ENCODE measurements at places on chromosomes 2 and 18.

GRCh38 chr18:6004683-6005082, 109.4 kb upstream of the TMEM200C start:
- peak; percentile 83 for DNase-seq

DNA sequence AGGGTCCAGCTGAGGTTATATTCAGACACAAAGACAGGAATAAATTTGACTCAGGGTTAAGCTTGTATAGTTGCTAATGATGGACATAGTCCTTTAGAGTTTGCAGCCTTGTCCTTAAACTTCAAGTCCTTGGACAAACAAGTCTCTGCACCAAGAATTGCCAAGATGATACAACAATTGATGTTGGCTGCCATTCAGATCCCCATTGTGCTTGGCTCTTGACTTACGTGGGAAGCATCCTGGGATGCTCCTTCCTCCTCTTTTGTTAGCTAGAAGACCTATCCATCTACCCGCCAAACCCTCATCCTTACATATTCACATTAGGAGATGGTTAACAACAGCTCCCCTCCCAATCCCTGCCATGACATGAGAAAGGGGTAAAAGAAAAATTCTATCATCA, 115.6 kb downstream of the RDH14 start:
- DNase-seq, result no peak

DNA sequence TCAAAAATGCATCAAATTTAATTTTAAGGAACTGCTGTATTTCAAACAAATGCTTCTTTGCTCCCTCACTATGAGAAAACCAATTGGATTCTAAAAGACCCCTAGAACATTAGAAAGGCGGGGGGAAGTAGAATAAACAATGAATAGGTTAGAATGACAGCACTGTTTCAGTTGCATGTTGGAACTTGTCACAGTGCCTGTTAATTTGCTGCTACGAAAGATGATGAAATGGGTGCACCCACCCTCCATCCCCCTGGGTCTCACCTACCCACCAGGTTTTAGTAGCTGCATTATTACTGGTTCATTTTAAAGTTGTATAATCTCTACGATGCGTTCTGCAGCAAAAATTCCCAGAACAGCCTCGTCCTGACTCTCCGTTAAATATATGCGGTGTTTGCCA, 193.0 kb upstream of the COPS8 start:
- DNase-seq, result no peak

- DNase-seq, result peak; percentile 9
Observed at GRCh38 chr2:130836501-130837174, at the start of gene ARHGEF4. Gene ARHGEF4, plus strand, starts transcription at chr2:130836914. Its CDS starts 40 bp downstream, at chr2:130836954.

DNA sequence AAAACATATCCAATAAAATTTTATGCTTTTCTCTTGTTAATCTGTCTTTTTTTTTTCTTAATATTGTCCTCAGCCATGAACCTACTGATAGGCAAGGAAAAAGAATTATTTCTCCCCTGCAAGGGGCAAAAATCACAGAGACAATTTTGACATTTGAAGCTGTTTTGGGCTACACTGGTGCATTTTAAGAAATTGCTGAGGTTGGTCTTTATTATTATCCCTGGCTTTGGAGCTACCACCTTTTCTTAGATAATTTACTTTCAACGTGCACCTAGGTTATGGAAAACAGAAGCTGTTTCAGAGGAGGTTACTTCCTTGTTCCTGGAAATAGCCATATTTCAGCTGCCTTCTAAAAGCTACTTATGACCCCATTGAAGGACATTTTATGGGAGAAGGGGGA, 195.5 kb upstream of the KYNU start:
- DNase-seq, result no peak

DNA sequence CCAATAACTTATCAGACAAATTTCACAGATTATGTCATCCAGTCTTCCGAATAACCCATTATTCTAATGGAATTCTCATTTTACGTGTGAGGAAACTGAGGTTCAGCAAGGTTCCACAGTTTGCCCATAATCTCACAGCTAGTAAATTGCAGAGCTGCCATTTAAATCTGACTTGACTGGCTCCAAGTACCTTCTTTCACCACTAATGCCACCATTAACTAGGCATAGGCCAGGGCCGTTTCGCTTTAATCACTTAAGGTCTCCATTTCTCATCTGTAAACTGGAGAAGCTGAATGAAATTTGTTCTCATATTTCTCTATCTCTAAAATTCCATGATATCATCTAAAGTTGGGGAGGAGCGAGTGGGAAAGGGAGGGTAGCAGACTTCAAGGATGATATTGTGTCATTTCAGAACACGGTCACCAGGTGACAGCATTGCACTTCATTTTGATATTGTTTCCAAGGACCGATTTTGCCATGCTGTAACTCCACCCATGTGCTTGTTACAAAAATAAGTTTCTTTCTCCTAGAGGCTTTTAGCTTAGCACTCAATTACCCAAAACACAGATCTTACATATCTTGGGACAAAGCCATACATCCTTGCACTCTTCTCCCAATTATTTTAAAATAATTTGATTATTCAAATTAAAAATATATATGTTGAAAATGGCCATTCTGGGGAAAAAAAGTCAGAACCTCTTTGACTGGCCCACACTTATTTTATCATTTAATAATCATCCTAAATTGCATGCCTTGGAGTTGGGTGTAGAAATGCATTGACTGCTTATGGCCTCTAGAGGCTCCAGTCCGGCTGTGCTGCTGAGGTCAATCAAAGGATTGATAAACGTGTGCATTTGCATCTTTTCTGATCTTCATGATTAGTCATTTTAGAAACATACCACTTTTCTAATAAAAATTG, 123.8 kb downstream of the AKAIN1 start:
- peak; percentile 12 for DNase-seq

DNA sequence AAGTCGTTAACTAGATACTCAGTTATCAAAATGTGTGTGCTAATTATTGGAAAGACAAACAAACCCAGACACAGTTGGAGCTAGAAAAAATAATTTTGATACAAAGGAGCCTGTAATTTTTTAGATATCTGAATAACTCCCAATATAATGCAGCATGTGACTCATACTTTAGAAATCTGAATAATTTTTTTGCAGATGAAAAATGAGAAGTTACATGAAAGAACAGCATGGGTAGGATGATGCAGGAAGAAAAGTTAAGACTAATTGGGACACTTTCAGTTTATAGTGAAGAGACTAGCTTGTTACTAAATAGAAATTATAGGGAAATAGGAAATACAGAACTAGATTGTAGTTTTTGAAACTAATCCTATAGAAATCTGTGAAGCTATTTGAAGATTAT, 945.8 kb downstream of the CBLN2 start:
- no peak for DNase-seq

DNA sequence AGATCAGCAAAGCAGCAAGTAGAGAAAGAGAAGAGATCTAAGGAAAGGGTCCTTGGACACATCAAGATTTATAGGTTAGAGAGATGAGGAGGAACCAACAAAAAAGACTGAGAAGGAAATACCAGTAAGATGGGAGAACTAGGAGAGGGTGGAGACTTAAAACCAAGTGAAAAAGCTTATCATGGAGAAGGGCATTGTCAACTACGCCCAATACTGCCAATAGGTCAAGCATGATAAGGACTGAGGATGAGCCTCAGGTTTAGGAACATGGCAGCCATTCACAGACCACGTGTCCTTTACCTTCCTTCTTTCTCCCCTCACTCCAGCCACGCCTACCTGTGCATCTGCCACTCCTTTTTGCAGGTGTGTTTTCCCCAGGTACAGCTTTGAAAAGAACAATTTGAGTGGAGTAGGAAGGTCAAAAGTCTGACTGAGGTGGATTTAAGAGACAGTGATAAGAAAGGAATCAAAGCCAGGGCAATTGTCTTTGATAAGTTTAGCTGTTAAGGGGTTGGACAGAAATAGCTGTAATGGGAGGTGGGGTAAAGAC, 238.7 kb downstream of the STK39 start:
- DNase-seq, result no peak

DNA sequence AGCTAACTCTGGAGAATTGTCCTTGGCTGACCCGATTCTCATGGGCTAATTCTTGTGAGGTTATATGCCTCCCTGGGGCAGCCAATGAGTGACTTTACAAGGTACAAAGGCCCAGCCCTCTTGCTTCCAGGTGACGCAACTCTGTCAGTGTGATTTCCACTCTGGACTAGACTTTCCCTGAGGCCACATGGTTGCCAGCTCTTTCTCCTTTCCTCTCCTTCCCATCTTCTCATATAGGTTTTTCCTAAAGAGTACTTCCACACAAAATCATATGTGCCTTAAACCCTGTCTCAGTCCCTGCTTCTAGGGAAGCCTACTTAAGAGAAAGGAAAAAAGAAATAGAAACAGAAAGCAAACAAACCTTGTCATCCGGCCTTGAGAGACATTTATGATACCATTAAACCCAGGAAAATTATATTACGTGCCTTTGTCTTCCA, 226.2 kb upstream of the ZSWIM2 start:
- DNase-seq, result no peak

GRCh38 chr2:125227843-125228392, 1202.8 kb downstream of the CNTNAP5 start:
- no peak for DNase-seq

- DNase-seq, result no peak
Observed at GRCh38 chr18:74748809-74749208, 151.1 kb downstream of the ZNF407 start.

- DNase-seq, result no peak
Observed at GRCh38 chr2:181780657-181781056, 100.3 kb upstream of the NEUROD1 start.

- no peak for DNase-seq
Observed at GRCh38 chr2:102065675-102066252, 74.0 kb downstream of the IL1R2 start.

DNA sequence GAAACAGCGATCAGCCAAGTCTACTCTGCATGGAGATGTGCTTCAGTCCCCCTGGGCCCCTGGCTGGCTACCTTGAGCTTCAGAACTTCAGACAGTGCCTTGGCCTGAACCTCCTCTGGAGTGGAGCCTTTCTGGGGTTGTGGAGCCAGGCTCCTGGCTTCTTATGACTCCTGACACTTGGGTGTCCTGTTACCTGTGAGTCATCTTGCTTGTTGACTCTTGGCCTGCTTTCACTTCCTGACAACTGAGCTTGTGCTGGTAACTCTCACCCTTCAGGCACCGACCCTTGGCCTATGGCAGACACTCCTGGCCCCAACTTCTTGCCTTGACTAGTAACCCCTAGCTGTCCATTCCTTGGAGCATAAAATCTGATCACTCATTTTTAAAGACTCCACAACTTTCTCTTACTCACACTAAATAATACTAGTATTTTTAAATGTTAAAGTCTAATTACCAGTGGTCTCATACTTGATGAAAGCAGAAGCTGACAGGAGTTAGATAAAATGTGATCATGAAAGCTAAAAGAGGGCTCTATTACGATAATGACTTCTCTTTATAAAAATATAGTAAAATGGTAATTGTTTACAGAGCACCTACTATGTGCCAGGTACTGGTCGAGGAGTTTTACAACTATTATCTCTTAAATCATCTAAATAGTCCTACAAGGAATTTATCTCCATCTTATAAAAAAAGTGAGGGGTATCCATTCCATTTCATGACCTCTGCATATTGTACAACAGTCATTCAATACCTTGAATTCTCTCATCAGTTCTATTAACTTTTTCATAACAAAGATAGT, 46.3 kb upstream of the VIT start:
- DNase-seq, result peak; percentile 43

DNA sequence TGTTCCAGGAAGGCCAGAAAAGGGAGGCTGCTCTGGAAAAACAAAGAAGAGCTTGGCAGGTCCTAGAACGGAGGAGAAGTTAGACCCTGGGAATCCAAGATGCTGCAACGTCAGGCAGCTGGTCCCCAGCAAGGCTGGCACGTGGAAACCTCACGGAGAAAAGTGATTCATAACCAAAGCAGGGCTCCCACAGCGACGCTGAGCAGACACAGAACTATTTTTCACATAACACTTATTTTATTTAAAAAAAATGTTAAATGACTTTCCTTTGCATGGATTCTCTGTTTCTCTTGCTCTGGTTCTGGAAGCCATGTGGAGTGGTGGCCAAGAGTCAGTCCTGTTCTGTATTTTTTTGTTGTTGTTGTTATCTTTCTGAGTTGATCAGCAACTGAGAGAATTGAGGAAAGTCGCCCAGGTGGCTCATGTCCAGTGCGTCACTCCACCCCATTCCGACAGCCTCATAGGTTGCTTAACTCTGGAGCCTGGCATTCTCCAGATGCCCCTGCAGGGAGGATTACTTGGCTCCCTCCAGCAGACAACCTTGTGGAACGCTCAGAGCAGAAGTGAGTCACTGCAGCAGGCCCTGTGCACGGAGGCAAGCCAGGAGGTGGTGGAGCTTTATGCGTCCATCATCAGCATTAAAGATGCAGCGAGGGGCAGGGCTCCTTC, 229.9 kb upstream of the HDAC4 start:
- DNase-seq, result no peak

DNA sequence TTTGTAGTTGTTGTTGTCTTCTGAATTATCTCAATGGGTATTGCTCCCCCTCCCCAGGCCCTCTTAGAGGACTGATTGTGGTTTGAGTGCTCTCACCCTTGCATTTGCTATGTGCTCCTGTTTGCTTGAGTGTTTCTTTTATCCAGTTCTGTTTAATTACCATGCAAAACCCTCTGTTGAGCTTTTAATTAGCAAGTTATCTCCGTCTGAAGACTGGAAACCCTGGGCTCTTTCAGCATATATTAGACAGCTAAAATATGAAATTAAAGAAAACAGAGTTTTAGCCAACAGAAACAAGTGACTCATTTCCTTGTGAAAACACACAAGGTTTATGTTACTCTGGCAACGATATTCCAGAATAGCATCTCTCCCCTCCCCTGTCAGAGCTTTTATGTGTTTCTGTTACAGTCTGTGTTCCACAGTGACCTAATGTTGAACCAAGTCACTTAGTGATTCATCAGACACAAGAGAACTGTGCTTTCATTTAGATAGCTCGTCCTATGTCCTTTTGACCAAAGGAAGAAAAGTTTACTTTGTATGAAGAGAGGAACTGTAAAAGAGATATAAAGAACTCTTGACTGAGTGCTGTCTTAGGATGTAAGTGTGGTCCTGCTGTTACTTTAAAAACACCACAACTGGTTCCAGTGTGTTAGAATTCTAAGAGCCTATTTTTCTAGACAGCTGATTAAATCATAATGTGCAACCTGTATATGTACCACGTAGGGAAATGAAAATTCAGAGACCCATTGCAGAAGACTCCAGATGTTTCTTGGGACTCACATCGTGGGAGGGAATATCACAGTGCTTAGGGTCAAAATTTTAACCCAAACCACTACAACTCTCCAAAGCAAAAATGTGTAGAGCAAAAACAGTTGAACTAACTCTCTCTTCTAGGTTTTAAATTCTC, 172.8 kb upstream of the RBMS1 start:
- peak; percentile 53 for DNase-seq

- DNase-seq, result no peak
Observed at GRCh38 chr2:38440655-38441054, 63.6 kb upstream of the ATL2 start.

All from activated CD4-positive, alpha-beta T cell treated with anti-CD3 and anti-CD28 coated beads, Interleukin-2, Interleukin-4, amounts not matched to agents 100 ng/mL and 50 ng/mL, durations not matched to agents 16 hours and 8 hours (primary cell).